Activated naive CD4-positive, alpha-beta T cell treated with Interleukin-2 at 50 U/mL for 16 hours (primary cell): ENCODE measurements at places on chromosomes 2 and 18.

GRCh38 chr2:66733364-66733999 lies 298.6 kb downstream of the MEIS1 start:
- no peak for DNase-seq

DNA sequence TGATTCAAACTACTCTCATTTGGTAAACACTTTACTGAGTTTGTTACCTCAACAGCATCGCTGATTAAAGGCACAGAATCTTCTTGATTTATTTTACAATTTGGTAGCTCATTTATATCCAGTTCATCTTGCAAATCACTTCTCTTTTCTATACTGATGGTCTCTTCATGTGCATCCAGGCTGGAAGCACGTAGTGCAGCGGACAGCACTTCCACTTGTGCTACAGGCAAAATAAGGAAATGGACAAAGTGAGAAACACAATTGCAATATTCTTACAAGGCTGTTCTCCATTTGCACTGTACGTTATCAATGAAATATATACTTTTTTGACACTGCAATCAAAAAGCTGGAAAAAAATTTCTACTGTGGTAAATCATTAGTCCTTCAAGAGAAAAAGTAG lies 51.0 kb downstream of the PPP4R1 start:
- no peak for DNase-seq

DNA sequence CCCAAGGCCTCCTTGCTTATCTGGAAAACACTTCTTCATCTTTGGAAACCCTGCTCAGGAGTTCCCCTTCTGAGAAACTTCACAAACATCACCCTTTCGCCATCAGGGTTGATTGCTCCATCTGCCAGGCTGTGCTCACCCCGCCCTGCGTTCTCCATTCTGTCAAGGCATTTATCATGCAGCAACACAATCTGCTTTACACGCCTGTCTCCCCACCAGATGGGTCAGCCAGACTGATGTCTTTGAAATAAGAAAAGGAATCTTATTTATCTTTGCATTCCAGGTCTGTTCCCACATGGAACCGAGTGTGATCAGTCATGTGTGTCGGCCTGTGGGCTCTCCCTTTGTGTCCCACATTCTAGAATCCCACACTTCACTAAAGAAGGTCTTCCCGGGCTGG lies 110.0 kb upstream of the ARL4C start:
- no peak for DNase-seq

GRCh38 chr2:3151153-3151918 lies 226.3 kb downstream of the EIPR1 start:
- no peak for DNase-seq

DNA sequence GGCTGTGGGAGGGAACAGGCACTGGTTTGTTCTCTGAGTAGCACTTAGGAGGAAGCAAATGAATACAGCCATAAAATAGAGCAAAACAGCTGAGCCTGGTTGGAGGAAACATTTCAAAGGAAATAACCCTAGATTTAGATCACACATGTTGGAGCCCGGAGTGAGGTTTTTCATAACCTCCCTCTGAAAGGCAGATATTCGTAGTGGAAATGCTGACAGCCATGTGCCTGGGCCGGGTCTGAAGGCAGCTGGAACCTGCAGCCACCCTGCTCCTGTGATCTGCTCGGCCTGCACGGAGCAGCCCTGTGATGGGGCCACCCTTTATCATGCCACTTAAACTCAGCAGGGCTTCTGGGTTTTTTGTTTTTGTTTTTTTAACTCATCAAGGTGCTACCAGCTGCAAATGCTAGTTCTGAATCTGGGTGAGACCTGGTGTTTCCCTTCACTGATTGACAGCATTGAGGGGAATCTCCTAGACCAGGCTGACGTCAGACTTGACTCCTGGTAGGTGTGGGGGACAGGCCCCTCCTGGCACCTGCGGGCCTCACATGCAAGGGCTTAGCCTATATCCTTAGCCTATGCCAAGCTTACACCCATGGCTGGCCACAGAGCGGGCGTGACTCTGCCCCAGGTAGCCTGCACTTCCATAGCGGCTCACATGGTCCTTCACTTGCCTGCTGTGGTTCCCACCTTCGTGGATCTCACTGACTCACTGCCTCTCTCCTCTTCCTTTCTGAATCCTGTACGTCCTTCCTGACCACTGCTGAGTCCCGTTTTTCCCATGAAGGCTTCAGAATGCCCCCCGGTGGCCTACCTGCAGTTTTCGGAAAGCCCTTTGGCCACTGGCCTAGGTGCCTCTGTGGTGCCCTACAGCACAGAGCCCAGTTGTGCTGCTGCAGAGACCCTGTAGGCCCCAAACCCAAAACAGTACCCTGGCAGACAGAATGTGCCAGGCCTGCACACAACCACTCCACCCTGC lies 217.3 kb downstream of the SEPTIN10 start:
- DNase-seq, result no peak

- no peak for DNase-seq
These were observed 11.1 kb downstream of the DHRS9 start for GRCh38 chr2:169080250-169081069.

DNA sequence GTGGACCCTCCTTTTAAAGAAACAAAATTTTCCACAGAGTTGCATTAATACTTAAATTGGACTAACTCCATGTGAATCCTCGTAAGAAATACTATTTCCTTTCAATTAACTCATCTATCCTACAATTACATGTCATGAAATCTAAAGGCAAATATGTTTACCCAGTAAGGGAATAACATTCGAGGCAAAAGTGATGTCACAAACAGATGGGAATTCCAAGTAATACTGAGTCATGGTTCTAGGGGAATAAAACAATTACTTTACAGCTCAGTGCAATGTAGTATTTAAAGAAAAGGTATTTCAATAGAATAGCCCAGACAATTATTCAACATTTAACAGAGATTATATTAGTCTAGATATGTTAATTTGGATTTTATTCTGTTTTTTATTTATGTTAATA lies 205.8 kb downstream of the ZNF385B start:
- no peak for DNase-seq

DNA sequence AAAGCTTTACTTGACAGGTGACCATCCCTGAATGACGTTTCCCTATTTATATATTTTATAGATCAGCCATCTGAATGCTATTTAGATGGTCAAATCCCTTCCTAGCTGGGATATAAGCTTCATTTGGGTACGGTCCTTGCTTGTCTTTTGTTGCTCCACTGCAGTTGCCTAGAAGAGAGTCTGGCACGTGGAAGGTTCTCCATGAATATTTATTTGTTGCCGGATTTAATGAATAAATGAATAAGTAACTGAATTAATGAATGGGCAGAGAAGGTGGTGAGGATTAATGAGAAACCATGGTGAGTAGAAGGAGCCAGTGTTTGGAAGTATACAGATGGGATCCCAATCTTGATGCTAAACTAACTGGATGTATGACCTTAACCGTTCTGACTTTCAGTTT lies 222.1 kb downstream of the LPIN1 start:
- DNase-seq, result no peak

- DNase-seq, result peak; percentile 74
These were observed at the start of gene DTNB for GRCh38 chr2:25673300-25674076. TSS of gene DTNB (minus strand) at chr2:25673577. CDS start at chr2:25652660, 20,917 bp downstream.
